NCI-H524 (cell line): ENCODE measurements at places on chromosomes 2 and 18.

GRCh38 chr18:3508576-3509549, 58.9 kb downstream of the TGIF1 start:
- no peak for DNase-seq

DNA sequence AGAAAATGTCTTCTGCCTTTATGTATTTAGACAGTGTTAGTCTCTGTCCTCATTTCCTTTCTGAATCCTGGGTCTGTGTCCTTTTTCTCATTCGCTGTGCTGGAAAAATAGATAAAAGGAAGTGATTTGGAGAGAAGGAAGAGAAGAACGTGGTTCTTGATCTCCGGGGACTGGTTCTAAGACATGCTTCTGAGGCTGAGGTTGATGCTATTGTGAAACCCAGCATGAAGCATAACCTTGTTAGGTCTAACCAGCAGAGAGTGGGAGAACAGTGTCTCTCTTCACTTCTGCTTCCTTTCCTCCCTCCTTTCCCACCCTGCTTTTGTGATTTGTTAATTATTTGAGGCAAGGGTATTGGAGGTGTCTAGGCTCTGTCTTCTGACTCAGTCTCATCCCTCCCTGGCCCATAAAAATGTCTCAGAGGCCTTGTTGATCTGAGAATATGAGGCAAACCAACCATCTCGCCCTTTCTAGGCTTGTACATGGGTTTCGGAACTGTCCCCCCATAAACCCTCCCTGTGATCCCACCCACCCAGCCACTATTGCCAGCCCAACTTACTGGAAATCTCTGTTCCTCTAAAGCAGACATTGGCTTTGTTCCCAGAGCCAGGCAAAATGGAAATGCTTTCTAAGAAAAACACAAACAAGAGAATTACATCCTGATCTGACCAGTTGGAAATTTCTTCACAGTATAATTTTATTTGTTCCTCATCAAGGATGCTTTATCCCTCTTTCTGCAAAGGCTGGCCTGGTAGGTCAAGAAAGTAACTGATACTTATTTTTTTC, 360.6 kb upstream of the TNP1 start:
- no peak for DNase-seq

- no peak for DNase-seq
Observed at GRCh38 chr2:84472856-84473565, 13.9 kb upstream of the SUCLG1 start.

- no peak for DNase-seq
Observed at GRCh38 chr2:133063775-133064174, 393.8 kb upstream of the LYPD1 start.

GRCh38 chr2:37180006-37180639, 8.3 kb downstream of the SULT6B1 start:
- DNase-seq = no peak

DNA sequence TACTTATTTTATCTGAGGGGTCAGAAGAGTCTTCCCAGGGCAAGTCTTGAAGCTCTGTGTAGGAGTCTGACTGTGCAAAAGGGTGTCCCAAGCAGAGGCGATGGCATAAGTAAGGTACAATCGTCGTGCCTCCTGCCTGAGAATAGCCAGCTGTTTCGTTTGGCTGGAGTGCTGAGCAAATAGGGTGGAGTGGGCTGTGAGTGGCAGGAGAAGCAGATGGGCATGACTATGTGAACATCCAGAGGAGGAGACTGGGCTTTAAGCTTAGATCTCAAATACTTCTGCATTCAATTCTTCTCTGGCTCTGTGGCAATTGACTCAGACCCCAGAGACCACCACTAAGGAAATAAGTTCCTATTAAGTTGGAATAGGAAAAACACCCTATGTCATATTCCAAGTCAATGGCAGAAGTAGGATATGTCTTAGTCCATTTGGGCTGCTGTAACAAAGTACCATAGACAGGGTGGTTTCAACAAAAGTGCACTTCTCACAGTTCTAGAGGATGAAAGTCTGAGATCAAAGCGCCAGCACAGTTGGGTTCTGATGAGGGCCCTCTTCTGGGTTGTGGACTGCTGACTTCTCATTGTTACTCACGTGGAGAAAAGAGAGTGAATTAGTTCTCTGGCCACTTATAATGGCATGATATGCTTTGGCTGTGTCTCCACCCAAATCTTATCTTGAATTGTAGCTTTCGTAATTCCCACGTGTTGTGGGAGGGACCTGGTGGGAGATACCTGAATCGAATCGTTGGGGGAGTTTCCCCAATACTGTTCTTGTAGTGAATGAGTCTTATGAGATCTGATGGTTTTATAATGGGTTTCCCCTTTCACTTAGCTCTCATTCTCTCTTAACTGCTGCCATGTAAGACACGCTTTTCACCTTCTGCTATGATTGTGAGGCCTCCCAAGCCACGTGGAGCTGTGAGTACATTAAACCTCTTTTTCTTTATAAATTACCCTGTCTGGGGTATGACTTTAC, 120.2 kb downstream of the LPIN1 start:
- peak; percentile 77 for DNase-seq

- peak; percentile 46 for DNase-seq
Observed at GRCh38 chr2:88671786-88672427, 19.6 kb upstream of the RPIA start.

GRCh38 chr2:128436479-128437203, 118.0 kb upstream of the HS6ST1 start:
- DNase-seq = no peak

DNA sequence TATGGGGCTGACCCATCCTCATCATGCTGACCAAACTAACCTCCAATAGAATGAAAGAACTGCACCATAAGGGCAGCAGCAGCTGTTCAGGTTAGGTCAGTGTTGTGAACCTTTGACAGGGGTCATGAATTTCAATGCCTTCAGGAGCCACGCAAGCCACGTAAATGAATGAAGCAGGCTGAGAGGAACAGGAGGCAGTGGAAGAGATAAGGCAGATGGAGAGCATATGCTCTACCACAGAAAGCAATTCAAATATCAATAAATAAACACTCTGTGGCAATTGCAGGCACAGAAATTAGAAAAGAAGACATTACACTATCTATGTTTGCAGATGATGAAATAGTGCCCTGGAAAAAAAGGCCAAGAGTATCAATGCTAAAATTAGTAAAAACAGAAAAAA, 56.3 kb downstream of the SCG2 start:
- no peak for DNase-seq

DNA sequence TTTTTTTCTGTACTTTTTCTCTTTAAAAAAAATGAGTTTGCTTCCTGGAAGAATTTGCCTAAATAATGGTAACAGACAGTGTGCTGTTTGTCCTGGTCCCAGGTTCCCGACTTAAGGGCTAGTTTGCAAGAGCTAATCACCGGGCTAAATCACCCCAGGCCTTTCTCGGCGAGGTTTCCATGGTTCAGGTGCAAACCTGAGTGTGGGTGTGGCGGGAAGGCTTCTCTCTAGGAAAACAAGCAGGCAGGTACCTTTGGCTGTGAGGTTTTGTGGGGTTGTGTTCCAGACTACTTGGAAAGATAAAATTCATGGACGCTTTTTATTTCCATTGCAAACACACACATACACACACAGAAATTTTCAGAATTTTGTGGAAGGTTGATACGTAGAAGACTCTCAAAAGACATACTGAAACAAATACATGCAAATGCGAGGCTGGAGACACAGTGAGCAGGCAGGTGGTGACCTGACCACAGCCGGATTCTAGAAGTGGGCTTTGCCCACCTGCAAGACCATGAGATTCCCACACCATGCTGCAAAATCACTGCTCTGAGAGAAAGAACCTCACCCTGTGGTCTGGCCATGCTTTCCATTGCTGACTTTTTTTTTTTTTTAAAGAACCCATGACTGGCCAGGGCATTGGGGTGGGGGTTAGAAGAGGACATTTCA, 815 bp downstream of the CNDP1 start:
- no peak for DNase-seq

GRCh38 chr2:138042311-138042710, 78.0 kb downstream of the HNMT start:
- no peak for DNase-seq

- DNase-seq = no peak
Observed at GRCh38 chr2:226548732-226549131, 250.9 kb downstream of the IRS1 start.

DNA sequence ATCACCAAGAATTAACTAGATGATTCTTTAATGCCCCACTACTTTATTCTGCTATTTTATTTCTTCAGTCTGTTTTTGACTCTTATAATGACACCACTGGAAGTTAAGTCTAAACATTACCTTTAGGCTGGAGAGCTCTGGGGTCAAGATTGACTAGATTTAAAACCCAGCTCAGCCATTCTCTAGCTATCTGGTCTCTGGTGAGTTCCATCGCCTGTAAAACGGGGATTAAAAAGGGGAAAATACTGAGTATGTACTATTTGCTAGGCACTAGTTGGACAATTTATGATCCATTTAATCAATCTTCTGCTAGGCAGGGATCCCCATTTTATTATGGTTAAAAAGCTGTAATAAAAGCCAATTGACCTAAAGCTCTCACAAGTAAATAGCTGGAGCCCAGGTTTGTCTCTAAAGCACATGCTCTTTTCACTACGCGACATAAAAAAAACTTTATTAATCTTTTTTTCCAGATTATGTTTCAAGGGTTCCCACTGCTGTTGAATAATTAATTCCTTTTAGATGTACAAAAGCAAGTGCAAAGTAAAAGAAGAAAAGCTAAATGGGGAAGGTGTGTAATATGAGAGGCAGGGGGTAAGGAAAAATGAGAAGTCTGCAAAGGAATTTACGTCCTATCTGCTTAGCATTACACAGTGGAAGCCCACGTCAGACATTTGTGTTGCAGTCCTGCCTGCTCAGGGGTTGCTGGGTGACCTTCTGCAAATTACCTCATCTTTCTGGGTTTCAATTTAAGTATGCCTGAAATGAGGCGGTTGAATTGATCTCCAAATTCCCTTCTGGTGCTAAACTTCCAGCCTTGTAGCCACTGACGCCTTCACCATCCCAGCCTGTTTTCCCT, 918 bp upstream of the NABP1 start:
- peak; percentile 39 for DNase-seq

- no peak for DNase-seq
Observed at GRCh38 chr2:23497063-23497462, 112.1 kb downstream of the KLHL29 start.

GRCh38 chr18:65093346-65093745, 657.5 kb upstream of the CDH7 start:
- no peak for DNase-seq

DNA sequence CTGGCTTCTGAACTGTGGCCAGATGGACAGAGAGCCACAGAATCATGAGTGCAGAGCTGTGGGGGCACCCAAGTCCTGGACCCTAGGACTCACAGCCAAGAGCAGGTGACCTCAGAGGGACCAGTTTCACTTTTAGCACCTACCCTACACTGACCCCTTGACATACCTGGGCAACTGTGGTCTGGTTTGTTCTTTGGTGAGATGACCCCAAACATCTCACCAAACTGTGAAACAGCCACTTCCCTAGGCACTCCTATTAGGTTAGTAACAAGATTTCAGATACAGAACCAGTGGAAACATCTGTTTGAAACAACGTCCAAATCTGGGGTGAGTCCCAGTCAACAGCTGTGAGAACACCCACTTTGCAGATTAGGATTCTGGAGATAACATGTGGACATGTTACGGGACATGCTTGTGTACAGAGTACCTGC, 1.9 kb upstream of the ZFP36L2 start:
- DNase-seq = no peak

GRCh38 chr2:54834721-54835120, 111.3 kb downstream of the EML6 start:
- DNase-seq = no peak

DNA sequence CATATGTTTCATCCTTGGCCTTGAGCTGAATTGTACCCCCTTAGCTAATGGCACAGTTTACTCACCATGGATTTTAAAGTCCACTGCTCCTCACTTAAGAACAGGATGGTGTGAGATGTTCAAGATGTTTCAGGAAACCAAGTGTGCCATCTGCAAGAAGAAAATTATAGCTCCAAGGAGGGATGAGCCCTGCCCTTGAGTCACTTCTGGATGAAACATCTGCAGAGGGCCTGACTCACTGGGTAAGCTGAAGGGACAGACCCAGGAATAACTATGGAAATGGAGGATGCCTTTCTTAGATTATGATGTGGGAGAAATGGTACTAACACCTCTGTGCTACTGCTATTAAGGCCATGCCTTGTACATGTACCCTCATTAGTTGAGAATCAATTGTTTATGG, 6.4 kb downstream of the MARS2 start:
- DNase-seq = no peak

DNA sequence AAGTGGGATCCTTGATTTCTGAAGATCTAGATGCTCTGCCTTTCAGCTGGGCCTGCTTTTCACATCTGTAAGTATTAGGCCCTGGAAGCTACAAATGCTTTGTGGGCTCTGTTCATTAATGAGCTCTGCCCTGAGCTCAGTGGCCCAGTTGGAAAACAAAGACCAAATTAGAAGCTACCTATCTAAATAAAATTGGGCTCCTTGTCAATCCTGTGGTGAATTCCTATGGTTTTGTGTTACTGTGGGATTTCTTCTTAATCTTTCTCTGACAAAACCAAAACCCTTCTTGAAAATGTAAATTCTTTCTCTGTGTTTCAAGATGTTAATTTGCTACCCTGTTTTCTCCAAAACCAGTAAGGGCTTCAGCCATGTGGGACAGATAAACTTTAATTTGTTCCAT, 219.0 kb upstream of the HS6ST1 start:
- DNase-seq = no peak

- no peak for DNase-seq
Observed at GRCh38 chr2:206585335-206585734, 57.0 kb upstream of the FAM237A start.

DNA sequence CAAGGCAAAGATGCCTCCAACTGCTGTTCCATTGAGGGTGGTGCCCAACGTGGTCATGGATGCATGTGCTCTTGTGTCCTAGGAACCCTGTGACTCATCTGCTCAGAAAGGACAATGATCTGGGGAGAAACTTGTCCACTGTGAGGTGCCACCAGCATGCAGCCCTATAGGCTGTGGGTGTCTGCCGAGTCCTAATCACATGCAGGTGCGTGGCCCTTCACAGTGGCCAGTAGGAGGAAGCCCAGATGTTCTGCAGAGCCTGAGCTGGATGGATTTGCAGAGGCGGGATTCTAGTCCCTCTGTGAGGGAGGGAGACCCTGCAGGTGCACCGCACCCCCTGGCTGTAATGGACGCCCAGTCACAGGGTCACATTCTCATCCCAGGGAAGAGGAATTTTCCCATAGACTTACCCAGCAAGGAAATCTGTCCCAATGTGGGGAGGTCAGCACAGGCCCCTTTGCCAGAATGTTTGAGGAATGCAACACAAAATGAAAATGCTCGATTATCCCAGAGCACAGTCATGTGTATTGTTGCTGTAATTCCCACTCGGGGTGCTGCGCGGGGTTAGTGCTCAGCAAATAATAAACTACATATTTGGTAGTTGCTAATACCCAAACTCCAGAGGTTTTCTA, 13.9 kb downstream of the GDF7 start:
- DNase-seq = no peak
